Stimulated activated CD8-positive, alpha-beta memory T cell treated with anti-CD3 and anti-CD28 coated beads, Interleukin-4, amount 100 ng/mL, for 4 hours (primary cell): ENCODE measurements at places on chromosomes 16 and 17.

- DNase-seq, result no peak
Observed at GRCh38 chr16:526181-527014, 1.1 kb upstream of the CAPN15 start.

- DNase-seq, result no peak
Observed at GRCh38 chr16:83895243-83895642, 3.7 kb upstream of the MLYCD start.

DNA sequence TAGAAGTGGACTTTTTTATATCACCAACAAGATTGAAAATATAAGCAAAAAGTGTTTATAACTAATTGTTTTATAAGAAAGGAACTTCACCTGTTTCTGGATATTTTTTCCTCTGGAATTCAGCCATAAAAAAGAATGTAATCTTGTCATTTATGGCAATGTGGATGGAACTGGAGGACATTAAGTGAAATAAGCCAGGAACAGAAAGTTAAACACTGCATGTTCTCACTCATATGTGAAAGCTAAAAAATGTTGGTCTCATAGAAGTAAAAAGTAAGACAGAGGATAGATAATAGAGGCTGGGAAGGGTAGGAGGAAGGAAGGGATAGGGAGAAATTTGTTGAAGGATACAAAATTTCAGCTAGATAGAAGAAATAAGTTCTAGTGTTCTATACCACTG, 67.6 kb downstream of the NFAT5 start:
- no peak for DNase-seq

GRCh38 chr16:13959626-13960025, 39.7 kb downstream of the ERCC4 start:
- no peak for DNase-seq

GRCh38 chr16:17483351-17483750, 12.6 kb upstream of the XYLT1 start:
- DNase-seq, result no peak
